GM12878 (cell line): ENCODE measurements at places on chromosomes 7 and 10. TPM values are rescaled to one million over a fixed set of nuclear protein-coding genes. Genes with fewer than 3 reads are reported as not detected.

GRCh38 chr10:44998146-44998631 is 2.5 kb upstream of the ZNF22 start:
- H3K36me3 ChIP-seq, result no peaks in the 10 kb centered on the region
- no peaks in the 10 kb centered on the region for H3K27me3 ChIP-seq
- DNase-seq, result no peak
- peaks cover 10% of the 10 kb centered on the region for H3K4me1 ChIP-seq
- no peak overlapping the region for H3K4me3 ChIP-seq
- no peak overlapping the region for H3K27ac ChIP-seq

- H3K27ac ChIP-seq, result no peak overlapping the region
- no peaks in the 10 kb centered on the region for H3K4me1 ChIP-seq
These were observed 24.6 kb downstream of the PPP3CB start for GRCh38 chr10:73471226-73471625.

- peaks cover 5% of the 10 kb centered on the region for H3K4me1 ChIP-seq
- DNase-seq, result no peak
- no peaks in the 10 kb centered on the region for H3K36me3 ChIP-seq
- peak overlapping the region; percentile 85 for H3K27ac ChIP-seq
These were observed 1.3 kb upstream of the GRK5 start for GRCh38 chr10:119205894-119206602.

DNA sequence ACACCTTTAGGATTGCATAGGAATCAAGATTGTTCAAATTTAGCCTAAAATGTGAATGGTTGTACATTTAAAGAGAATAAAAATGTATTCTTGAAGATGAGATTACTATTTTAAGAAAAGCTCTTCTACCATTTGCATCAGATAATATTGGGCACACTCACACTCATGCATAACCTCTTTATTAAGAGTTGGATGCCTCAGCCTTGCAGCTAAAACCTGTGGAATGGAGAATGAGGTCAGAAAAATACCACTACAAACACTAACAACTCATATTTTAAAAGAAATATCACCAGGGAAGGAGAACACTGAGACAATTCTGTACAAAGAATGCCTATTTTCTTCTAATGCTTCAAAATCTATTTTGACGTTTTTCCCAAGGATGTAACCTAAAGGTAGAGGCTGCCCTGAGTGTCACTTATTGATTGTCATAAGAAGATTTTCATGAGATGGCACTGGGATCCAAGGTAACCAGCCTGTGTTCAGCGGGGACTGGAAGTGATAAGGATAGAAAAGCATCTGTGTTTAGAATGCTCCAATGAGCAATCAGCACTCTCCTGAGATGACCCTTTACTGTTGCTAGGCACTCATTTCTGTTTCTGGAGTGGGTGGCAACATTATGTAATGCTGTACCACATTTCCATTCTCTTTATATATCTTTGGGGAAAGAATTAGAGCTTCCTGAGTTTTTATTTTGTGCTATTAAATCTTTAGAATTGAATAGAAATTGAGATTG is 26.6 kb downstream of the REEP3 start:
- H3K27ac ChIP-seq, result no peak overlapping the region
- H3K4me1 ChIP-seq, result no peaks in the 10 kb centered on the region
- H3K36me3 ChIP-seq, result no peaks in the 10 kb centered on the region
- no peak overlapping the region for H3K4me3 ChIP-seq
- DNase-seq, result no peak

The FAM237B gene
- not detected in 2 replicates for polyA plus RNA-seq

DNA sequence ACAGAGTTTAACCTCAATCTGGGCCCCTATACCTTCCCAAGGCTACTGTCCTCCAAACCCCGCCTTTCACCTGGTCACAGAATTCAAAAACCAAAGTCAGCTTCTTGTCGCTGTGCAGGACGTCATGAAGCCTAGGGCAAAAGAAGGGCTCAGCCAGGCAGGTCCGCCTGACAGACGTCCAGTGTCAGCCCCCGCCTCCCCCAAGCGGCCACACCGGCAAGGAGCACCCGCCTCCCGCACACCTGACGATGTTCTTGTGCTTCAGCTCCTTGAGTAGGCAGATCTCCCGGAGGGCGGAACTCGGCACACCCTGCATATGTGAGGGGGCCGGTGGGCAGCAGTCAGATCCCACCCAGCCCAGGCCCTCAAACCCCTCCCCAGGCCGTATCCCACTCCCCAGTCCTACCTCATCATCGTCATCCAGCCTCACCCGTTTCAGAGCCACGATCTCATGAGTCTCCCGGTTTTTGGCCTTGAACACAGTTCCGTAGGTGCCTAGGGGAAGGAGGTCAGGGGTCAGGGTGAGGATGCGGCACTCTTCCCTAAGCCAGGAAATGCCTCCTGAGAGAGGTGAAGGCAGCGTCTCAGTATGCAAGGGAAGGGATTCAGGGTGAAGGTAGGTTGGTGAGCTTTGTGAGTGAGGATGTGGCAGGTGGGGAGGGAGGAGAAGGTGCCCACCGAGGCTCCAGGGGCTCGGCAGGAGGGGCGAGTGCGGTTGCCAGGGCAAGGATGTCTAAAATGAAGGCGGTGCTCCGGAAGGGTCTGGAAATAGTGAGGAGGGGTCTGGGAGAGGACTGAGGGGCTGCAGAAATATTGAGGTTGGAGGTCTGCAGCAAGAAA is 811 bp downstream of the CDK5 start:
- peak overlapping the region; percentile 87 for H3K4me3 ChIP-seq
- H3K27me3 ChIP-seq, result no peaks in the 10 kb centered on the region
- no peak for DNase-seq
